ENCODE measurements at places on chromosomes 5 and 9.

- DNase-seq = no peak
These were observed 35.8 kb downstream of the PRKACG start for GRCh38 chr9:68978066-68978465.

DNA sequence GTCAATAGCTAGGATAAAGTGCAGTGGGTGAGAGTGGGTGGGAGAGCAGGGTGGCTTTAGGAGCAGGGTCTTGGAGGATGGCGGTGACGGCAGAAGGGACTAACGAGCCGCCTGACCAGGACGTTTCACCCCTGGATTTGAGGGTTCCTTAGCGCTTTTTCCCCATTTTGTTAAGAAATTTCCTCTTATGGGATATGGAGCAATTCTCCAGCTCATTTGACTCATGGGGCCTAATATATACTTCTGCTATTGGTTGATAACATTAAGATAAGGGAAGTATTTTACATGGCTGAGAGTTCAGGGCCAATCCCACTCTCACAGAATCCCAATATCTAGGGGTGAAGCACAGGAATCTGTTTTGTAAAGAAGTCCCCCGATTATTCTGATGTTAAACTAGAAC, 17.6 kb downstream of the CD180 start:
- no peak for DNase-seq

DNA sequence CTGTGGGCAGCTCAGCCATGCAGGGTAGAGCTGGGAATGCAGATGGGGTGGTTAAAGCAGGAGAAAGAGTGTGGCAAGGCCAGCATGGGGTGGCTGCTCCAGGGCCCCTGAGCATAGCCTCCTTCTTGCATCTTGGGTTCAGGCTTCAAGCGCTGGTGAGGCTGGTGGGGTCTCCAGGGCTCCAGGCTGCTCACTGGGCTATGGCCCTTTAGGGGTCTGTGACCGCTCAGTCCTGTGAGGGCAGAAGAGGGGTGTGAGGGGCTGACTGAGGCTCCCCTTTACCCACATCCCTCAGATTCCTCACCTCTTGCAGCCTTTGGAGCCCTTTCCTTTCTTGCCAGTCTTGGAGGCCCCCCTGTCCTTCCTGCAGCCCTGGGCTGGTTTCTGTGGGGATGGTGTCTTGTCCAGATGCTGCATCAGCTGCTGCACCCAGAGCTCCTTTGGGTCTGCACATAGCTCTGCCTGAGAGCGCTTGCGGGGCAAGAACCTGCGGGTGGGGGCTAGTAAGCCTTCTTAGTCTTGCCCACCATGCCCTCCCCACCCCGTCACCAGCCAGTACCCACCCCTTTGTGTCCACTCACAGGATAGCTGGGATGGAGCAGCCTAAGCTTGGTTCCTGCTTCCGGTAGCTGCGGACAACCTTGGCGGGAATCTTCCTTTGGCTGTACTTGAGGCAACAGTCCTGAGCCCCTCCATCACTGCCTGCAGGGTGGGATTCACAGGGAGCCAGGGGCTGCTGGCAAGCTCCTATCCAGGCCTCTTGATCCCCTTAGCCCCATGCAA, 549 bp downstream of the CCL21 start:
- DNase-seq = no peak

DNA sequence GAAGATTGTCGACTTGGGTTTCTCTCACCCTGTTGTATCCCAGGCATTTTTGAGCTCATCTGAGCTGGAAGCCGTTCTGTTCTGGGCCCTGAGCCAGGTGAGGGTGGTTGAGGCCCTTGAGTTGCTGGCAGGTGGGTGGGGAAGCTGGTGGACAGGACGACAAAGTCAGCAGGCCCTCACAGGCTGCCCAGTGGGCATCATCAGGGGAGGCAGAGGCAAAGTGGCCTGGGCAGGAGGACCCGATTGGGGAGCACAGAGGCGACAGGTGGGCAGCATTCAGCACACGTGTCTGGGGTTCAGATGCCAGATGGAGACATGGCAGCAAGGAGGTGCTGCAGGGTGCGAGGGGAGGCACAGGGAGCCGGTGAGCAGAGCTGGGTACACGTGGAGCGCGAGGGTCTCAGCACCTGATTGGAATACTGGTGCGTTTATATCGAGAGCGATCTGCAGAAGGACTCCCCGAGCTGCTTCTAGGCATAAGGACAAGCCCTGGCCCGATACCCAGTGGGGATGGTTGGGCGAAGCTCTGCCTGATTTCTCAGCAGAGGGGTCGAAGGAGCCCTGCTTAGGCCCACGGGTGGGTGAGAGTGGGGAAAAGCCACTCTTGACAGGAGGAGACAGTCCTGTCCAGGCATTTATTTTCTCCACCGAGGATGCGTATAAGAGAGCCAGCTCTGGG, 49.0 kb upstream of the SUSD3 start:
- DNase-seq = no peak

- no peak for DNase-seq
These were observed 95.5 kb upstream of the CACNA1B start for GRCh38 chr9:137781906-137782585.

DNA sequence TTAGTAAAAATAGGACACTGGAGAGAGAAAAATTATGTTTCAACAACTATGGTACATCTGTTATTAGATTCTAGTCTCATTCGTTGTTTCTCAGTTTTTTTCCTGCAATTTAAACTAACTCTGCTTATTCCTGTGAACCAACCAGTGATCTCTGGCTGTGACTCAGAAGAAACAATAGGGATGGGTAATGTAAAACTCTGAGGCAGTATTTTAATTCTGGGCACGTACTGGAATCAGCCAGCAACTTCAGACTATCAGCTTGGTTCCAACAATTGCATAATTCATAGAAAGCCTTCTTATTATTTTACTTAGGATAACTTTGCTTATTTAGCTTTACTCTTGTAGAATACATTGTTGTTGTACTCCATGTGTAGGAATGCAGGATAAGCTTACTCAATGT, 28.8 kb downstream of the MLLT3 start:
- no peak for DNase-seq

GRCh38 chr9:126533926-126534310, 79.8 kb upstream of the LMX1B start:
- DNase-seq = no peak

DNA sequence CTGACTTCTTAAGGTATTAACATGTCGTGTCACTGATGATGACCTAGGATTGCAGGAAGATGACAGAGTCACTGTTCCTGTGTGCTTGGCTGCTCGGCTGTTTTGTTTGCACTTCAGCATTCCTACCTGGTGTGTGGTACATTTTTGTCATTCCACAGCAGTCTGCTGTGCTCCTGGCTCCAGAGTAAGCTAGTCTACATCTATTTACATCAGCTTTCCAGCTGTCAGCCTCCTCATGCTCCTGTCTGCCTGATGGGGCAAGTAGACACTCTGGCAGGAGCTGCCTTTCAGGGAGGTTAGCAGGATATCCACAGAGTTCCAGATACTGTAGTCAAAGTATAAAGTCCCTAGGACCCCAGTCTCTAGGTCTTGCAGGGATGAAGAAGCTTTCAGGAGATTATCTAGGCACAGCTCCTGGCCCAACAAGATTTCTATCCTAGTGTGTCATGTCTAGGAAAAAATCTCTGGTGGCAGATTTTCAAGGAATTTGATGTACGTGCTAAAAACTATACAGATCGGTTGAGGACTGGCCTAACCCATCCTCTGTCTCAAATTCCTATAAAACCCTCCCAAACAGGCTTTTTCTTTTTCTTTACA, 28.4 kb downstream of the RUSC2 start:
- peak; percentile 81 for DNase-seq

- no peak for DNase-seq
These were observed 35.1 kb downstream of the TTLL11 start for GRCh38 chr9:122058051-122058450.

GRCh38 chr5:156920042-156920860, 42.8 kb downstream of the TIMD4 start:
- peak; percentile 45 for DNase-seq

- no peak for DNase-seq
These were observed 27.9 kb downstream of the CD274 start for GRCh38 chr9:5478206-5478605.

DNA sequence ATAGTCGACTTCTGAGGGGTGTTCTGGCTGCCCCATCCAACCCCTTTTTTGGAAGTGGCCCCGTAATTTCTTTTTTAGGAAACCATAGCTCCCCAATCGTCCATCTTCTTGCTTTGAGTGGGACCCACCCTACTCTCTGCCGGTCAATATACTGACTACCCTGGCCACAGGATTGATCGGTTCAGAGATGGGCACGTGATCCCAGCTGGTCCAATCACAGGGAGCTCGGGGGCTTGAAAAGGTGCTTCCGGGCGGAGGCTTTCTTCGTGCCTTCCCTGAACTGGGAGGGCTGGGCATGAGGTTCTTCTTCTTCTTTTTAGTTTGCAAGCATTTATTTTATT, 78.7 kb upstream of the SH3PXD2B start:
- DNase-seq = no peak

GRCh38 chr9:98688710-98689495, 19.8 kb downstream of the GABBR2 start:
- DNase-seq = no peak

DNA sequence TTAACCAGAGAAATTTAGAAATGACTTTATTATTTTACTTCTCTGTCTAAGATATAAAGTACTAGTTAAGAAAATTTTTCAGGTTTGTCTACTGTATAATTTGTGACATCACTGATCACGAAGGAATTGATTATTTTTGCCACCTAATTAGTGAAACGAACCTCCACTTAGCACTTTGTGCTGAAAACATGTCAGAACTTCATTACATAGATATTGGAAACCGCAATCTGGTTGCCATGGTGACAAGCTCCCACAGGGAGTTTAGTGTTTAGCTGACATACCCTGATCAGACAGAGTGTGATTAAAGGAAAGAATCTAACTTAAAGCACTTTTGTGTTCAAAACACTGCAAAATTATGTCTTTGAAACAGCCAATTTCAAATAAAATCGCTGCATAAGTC, 668.4 kb upstream of the CCNG1 start:
- DNase-seq = no peak

- no peak for DNase-seq
These were observed 488.6 kb upstream of the TRPC7 start for GRCh38 chr5:136853971-136854370.

GRCh38 chr5:110736753-110737152, 2.1 kb upstream of the SLC25A46 start:
- no peak for DNase-seq

DNA sequence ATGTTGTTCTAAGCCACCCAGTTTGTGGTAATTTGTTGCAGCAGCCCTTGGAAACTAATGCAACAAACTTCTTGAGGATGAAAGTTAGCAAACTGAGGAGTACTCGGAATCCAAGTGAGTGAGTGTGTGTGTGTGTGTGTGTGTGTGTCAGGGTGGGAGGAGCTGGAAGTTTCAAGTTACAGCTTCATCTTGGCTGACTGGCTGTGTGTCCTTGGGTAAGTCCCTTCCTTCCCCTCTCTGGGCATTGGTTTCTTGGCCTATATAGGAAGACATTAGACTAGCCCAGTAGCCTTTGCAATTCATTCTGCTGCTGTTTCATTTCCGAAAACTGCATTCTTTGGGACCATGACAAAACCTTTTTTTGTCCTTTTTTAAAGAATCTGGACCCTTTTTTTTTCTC, 157.2 kb downstream of the MELK start:
- no peak for DNase-seq

- no peak for DNase-seq
These were observed 14.7 kb upstream of the SIL1 start for GRCh38 chr5:139212906-139213305.
